ENCODE measurements at places on chromosomes 2 and 18.

GRCh38 chr2:236988690-236989624, 96.7 kb upstream of the COPS8 start:
- no peak for DNase-seq

DNA sequence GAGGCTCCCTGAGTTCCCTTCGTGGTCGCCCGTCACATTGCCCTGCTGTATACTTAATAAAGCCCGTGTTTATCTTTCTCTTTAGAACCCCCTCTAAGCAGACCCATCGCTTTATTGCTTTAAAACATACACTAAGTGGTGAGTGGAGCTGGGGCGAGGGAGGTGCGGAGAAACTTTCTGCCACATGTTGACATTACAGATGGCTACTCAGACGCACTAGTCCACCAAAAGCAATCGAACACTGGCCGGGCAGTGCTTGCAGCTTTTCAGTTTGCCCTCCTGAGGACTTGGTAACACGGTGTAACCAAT, 859 bp upstream of the COLEC12 start:
- no peak for DNase-seq

GRCh38 chr2:226411205-226411604, 388.4 kb downstream of the IRS1 start:
- DNase-seq = no peak

DNA sequence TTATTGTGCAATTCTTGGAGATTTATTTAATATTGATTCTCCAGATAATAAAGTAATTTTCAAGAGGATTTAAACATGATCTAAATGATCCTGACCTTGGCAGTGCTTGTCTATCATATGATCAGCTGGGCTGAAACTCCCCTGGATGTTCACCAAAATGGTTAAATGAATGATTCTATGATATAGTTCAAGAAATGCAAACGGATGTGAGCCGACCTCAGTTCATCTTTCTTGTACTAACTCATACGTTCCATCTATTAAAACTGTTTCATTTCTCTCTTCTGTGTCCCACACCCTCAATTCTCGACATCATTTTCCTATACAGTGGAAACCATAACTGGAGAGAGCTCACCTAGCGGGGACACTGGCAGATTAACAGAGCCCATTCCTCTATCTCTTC, 281.7 kb upstream of the CCDC68 start:
- no peak for DNase-seq

- DNase-seq = no peak
Observed at GRCh38 chr2:219025637-219026585, 15.4 kb downstream of the CFAP65 start.

DNA sequence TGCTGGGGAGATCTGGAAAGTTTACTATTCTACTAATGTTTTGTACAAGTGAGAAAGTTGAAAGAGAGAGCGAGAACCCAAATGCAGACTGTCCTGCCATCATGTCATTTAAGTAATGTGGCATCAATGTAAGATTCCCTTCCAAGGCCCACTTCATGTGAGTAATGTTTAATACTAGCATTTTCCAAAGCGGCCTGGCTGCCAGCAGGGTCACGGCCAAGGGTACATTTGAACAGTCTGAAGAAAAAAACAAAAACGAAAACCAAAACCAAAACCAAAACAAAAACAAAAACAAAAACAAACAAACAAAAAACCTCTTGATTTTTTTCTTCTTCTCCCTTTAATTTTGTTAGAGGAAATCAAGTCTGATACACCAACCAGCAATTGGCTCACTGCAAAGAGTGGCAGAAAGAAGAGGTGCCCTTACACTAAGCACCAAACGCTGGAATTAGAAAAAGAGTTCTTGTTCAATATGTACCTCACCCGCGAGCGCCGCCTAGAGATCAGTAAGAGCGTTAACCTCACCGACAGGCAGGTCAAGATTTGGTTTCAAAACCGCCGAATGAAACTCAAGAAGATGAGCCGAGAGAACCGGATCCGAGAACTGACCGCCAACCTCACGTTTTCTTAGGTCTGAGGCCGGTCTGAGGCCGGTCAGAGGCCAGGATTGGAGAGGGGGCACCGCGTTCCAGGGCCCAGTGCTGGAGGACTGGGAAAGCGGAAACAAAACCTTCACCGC, 2.2 kb downstream of the HOXD10 start:
- no peak for DNase-seq
